SJCRH30 (cell line): ENCODE measurements at places on chromosomes 13 and 19.

GRCh38 chr13:51444922-51445321 lies 7.9 kb downstream of the INTS6 start:
- no peak for DNase-seq

GRCh38 chr19:18453269-18454024 lies 15.5 kb upstream of the ISYNA1 start:
- DNase-seq: no peak

GRCh38 chr19:5545984-5546383 lies 21.8 kb downstream of the TINCR start:
- DNase-seq: no peak

GRCh38 chr19:3012621-3013262 lies 16.3 kb downstream of the TLE2 start:
- DNase-seq: no peak

DNA sequence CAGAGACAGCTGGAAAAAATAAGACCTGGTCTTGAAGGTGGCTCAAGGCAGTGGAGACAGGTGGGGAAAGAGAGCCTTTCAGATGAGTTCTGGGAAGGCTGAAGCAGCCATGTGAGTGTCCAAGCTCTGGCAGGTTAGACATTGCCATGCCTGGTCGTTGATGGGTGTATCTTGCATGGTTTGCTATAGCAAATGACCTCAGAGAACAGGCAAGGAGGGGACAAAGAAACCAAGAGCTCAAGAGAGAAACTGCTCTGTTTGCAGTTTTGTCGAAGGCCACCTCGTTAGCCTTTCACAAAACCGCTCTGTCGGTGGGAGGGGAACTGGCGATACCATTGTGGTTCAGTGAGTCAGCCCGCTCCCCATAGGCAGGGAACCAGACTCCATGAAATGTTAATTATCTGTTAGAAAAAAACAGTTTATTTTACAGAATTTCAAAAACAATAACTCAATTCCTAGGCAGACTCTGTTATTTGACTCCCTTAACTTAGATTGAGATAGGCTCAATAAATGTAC lies 82.8 kb upstream of the ARGLU1 start:
- DNase-seq: no peak

DNA sequence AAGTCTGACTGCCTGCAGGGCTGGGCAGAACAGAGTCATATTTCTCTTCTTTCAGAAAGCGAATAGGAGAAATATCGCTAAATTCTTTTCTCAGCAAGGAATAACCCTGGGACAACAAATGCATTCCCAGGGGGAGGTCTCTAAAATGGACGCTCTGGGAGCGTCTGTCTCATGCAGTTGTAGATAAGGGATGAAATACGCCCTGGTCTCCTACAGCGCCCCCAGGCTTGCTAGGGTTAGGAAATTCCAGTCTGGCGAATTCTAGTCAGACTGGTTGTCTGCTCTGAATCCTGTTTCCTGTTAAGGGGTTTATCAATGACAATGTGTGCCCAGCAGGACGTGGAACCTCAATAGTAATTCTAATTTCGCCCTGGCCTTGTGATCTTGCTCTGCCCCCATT lies 1214.1 kb downstream of the DIAPH3 start:
- peak; percentile 2 for DNase-seq

DNA sequence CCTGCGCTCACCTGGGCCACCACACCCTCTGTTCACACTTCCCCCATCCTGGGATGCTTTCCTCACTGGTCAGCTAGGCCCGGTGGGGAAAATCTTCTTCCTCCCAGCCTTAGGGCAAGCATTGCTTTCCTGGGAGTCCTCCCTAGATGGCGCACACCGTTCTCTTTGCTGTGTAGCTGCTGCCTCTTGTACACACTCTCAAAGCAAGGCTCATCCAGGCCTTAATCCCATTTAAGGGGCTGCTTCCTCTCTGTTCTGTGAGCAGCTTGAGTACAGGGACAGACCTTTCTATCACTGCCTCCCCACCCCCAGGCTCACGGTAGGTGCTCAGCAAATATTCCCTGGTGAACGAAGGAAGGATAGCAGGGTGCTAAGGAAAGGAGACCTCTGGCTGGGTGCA lies 11.1 kb downstream of the SLC7A10 start:
- peak; percentile 70 for DNase-seq

GRCh38 chr19:38361633-38362075 lies 12.7 kb upstream of the PSMD8 start:
- DNase-seq: peak; percentile 86

DNA sequence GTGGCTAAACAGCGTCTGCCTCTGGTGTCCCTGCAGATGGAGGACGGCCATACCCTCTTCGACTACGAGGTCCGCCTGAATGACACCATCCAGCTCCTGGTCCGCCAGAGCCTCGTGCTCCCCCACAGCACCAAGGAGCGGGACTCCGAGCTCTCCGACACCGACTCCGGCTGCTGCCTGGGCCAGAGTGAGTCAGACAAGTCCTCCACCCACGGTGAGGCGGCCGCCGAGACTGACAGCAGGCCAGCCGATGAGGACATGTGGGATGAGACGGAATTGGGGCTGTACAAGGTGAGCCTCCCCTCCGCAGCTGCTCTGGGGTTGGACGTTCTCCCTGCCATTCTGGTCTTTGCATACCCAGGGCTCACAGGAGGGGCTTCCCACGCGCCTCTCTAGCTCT lies 19.9 kb downstream of the UHRF1 start:
- DNase-seq: no peak

DNA sequence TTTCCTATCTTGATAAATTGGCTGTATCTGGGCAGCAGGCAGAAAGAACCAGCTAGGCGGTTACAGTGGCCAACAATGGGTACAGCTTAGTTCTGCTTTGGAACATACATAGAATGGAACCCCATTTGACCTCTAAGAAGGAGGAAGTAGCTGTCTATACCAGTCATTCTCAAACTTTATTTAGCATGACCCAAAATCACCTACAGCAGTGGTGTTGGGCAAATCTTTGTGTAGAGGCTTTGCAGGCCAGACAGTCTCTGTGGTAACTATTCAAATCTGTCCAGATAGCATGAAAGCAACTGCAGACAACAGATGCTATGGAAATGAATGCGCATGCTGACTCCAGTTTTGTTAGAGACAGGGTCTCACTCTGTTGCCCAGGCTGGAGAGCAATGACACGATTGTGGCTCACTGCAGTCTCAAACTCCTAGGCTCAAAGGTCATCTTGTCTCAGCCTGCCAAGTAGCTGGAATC lies 12.0 kb upstream of the KCNC3 start:
- no peak for DNase-seq

GRCh38 chr19:6126335-6126974 lies 9.0 kb upstream of the ACSBG2 start:
- peak; percentile 70 for DNase-seq

DNA sequence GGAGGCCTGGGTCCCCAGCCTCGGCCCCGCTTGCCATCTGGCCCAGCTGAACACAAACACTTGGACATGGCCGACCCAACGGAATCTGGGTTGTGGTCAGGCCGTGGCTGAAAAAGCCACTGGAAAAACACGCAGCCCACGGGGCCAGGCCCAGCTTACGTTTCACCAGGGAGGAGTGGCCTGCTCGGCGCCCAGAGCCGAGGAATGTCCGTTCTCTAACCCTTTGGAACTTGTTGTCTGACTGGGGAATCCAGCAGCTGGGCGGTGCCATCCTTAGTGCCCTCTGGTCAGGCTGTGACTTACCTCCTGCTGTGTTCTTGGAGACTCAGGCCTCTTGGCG lies 13.8 kb downstream of the CILP2 start:
- DNase-seq: peak; percentile 31

- DNase-seq: no peak
These were observed 166.2 kb downstream of the ZIC5 start for GRCh38 chr13:99805361-99805760.

GRCh38 chr13:45434556-45435371 lies 16.6 kb upstream of the SLC25A30 start:
- DNase-seq: no peak
